AG09309 (cell line): ENCODE measurements at places on chromosomes 7 and 10.

DNA sequence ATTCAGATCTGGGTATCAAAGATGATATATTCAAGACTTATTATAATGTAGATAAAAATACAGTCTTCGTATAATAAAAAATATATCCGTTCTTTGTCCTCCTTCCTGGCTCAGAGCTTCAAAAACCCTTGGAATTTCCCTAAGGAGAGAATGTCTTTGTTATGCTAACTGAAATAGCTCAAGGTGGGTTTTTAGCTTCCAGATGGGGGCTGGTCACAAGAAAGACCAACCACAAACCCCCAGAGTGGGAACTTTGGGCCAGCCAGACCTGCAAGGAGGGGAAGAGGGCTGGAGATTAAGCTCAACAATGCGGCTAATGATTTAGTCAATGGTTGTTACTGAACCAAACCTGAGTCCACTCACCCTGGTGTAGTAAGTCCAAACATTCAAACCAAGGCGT is 196.4 kb downstream of the SDHAF3 start:
- no peak for DNase-seq

- DNase-seq: no peak
Measured at GRCh38 chr10:95604630-95605029, 43.5 kb upstream of the SORBS1 start.

GRCh38 chr10:51318399-51319172 is 244.3 kb downstream of the PRKG1 start:
- DNase-seq: no peak

- no peak for DNase-seq
Measured at GRCh38 chr10:20885678-20886077, 11.4 kb downstream of the NEBL start.

DNA sequence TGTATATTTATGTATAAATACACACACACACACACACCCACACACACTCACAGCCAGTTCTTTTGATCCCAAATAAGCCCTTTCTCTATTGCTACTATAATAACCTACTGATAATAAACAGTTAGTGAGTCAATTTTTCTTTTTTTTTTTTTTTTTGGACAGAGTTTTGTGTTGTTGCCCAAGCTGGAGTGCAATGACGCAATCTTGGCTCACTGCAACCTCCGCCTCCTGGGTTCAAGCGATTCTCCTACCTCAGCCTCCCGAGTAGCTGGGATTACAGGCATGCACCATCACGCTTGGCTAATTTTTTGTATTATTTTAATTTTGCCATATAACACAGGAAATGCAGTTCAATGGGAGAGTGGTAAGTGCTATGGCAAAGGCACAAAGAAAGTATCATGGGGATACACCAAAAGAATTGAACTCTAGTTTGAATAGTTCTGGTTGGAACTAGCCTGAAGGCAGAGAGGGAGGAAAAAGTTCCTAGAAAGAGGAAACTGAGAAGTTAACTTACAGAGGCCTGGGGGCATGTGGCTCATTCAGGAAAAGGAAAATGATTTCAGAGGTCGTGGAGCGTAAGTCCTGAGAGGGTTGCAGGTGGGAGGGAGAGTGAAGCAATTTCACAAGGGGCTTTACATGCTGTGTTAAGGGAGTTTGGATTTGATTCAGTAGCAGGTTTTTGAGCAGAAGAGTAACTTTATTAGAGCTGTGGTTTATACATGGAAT is 44.4 kb upstream of the JCAD start:
- no peak for DNase-seq

- DNase-seq: no peak
Measured at GRCh38 chr7:149529136-149529718, 31.6 kb upstream of the ZNF746 start.

DNA sequence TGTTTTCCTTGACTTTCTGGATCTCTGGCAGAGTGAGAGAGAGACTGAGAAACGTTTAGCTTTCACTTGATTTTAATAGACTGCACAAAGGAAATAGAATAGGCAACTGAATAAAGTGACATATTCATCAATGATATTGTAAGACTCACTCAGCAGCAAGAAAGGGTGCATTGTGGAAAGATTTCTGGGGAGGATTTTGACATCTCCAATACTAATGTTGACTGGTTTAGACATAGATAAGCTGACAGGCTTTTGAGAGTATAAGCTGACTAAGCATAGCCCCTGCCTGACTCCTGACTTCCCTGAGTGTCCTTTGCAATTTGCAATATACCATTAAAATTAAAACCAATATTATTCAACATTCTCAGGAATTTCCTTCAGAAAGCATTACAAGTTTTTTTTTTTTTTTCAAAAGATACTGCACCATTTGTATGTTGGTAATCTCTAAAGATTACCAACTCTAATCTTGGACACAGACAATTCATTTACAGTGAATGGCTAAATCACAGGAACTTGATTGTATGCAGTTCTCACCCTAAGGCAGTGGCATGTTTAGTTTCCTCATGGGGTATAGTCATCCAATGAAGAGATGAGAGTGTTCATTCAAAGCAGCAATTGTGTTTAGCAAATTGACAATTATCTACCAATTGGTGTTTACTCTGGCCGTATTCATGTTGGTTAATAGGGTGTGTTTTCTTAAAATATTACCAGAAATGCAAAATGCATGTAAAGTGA is 325.6 kb downstream of the SORCS3 start:
- no peak for DNase-seq

GRCh38 chr10:76278811-76279460 is 847.5 kb downstream of the LRMDA start:
- DNase-seq: no peak

DNA sequence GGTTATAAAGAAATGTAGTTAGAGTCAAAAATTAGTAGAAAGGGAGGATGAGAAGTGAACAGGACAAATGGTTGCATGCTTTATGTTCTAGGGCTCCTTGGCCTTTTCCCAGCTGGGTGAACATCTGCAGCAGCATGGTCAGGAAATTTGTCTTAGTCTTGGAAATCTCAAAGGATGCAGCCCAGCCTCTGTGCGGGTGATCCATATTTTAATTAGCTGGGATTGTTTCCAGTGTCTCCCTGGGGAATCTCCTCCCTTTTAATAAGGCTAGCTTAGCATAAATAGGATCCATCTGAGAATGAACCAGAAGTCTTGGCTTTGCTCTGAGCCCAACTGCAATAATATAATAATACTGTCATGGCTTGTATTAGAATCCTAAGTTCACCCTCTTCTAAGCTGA is 198.3 kb downstream of the PRKG1 start:
- peak; percentile 49 for DNase-seq

DNA sequence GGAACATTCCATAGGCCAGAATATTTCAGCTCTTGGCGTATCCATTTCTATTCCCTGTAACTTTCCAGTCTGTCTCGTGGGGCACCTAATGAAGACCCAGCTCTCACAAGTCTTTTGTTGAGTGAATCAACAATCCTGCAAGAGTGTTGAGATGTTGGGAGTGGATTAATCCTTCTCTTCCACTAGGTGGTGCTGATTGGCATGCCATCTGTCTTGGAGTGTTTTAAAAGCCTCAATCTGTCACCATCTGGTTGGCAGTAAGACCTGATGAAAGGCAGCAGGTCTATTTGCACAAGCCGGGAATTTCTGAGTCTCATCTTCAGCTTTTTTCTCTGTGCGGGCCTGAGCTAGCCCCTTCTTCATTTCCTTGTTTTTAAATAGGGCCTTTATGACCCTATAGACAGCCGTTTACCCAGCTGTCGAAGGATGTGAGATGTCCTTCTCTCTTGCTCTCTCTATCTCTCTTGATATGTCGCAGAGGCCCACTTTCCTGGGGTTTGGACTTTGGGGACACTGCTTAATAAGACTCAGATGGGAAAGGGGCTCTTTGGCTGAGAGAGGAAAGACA is 180.5 kb downstream of the ZNF365 start:
- no peak for DNase-seq

DNA sequence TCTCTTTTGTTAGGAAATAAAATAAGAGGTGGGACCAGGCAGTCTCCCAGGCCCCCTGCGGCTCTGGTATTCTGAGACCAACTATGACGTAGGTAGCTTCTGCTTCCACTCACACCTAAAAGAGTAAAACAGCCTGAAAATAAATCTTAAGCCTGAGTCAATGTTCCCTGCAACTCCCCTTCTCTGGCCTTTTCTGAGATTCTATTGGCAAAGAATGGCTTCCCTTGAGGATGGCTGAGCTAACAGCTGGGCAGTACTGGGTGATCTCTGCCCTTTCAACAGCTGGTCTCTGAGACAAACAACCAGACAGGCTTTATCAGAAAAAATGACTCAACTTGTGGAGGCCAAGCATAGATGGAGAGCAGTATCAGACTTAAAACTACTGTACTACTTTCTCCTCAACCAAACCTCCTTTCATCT is 58.7 kb downstream of the CREB3L2 start:
- peak; percentile 66 for DNase-seq

DNA sequence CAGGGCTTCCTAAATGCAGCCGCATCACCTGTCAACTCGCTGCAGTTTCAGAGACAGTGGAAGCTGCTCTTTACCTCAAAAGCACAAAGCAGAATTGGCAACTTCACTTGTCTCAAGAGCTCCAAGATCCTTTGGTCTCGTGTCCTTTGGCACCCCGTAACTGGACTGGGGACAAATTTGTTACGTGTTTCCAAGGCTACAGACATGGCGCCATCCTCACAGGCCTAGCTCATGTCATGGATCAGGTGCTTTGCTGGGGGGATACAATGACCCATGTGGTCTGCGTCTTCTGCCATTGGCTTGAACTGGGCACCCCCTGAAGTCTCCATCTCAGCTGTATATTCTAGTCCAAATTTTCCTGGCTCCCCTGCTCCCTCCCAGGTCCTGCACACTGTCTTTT is 48.6 kb downstream of the CHST3 start:
- no peak for DNase-seq

GRCh38 chr10:81496626-81497025 is 378.4 kb upstream of the NRG3 start:
- DNase-seq: no peak
